ENCODE measurements at places on chromosomes 7 and 10.

DNA sequence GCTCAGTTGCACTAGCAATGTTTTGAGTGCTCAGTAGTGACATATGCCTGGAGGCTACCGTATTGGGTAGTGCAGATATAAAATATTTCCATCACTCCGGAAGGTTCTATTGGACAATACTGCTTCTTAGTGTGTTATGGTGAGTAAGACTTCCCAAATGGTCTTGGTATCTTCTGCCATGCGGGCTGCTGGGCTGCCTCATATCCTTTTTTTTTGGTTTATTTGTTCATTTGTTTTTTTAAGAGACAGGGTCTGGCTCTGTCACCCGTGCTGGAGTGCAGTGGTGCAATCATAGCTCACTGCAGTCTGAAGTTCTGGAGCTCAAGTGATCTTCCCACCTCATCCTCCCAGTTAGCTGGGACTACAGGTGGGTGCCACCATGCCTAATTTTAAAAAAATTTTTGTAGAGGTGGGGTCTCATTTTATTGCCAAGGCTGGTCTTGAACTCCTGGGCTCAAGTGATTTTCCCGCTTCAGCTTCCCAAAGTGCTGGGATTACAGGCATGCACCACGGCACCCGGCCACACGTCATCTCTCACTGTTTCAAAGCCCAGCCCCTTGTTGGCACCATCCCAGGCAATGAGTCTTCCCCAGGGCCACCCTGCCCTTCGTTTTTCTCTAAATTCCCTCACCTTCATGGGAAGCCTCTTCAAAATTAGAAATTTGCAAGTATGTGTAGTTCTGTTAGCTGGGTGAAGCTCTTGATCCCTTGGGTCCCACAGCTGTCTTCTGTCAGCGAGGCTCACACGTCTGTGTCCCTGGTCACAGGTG lies 111.0 kb upstream of the KLF14 start:
- DNase-seq: peak; percentile 59

DNA sequence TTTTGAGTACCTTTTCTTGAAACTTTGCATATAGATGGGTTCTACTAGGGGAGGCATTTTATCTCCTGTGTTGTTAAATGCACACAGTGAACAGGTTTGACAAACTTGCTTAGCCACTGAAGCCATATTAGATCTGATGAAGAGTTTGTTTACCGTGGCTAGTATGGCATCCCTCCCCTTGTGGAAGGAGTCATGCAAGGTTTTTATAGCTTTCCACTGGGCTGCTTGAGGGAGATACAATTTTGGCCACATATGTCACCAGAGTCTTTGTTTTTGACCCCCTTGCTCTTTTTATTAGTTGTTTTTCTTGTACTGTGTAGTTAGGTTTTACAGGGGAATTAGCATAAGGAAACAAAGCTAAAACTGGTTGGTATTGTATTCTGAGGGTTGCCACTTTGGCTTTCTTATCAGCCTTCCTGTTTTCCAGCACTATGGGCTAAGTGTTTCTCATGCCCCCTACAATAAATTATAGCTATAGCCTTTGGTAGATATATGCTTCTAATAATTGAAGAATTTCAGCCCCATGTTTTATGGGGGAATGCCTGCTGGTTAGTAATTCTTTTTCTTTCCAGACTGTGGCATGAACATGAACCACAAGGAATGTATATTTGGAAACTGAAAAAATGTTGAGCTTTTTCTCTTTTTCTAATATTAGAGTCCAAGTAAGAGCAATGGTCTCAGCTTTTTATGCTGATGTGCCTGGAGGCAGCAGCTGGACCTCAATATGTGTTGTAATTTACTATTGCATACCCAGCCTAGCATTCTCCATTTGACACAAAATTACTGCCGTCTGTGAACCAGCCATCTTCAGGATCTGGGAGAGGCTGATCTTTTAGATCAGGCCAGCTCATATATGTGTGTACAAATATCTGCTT lies 18.4 kb upstream of the STEAP2 start:
- DNase-seq: no peak

DNA sequence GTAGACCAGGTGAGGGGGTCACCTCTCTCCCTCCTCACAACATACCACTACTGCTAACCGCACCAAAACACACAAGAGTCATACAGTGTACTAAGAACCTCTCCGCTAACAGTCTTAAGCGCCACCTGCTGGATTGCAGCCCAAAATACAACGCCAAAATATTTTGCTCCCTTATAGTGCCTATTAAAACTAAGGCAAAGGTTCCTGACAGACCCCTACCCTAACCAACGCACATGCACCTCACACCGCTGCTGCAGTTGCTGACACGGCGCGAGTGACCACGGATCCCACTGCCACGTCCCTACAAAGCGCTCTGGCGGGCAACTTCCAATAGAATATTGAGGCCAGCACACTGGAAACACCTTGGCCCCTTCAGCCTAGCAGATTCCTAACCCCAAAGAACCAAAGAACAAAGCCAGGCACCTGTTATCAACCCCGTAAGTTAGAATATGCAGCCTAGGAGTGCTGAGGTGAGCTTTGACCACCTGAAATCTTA lies 563.6 kb upstream of the SEMA3D start:
- peak; percentile 71 for DNase-seq

DNA sequence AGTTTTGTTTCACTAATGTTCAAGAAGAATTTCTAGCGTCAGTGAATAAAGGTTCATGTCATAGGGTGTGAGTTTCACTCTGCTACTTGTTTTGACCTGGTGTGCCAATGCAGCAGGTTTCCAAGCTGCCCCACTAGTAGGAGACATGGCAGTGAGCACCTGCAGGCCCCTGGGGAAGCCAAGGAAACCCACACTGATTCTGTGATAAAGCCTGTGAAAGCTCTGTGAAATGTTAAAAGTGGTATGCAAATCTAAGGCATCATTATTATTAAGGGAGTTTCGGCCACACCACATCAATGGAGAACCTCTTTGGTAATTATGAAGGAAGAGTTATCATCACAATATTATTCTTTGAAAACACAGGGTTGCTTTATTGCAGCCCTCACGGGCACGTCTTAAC lies 46.4 kb downstream of the ABCB5 start:
- DNase-seq: no peak

DNA sequence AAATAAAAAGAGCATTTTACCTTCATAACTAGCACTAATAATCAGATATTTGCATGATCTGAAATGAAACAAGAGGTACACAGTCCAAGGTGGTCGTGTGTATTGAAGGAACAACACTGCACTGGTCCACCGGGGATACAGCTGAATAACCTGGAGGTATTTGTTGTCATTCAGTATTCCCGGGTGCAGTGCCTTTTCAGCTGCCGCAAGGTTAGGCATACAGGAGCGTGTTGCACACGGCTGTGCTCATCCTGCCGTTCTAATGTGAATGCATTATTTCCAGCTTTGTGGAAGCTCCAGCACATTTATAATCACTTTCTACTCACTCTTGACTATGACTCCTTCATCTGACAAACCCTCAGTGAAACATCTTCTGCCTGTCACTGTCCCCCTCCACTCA lies 377.8 kb downstream of the GFRA1 start:
- DNase-seq: no peak

- DNase-seq: no peak
These were observed 213.1 kb downstream of the FGFR2 start for GRCh38 chr10:121385136-121385535.

GRCh38 chr7:95925236-95925635 lies 152.9 kb downstream of the DYNC1I1 start:
- no peak for DNase-seq

GRCh38 chr10:34169131-34169530 lies 646.0 kb downstream of the PARD3 start:
- no peak for DNase-seq

- peak; percentile 49 for DNase-seq
These were observed 2.2 kb upstream of the HSPB1 start for GRCh38 chr7:76300166-76300731.

DNA sequence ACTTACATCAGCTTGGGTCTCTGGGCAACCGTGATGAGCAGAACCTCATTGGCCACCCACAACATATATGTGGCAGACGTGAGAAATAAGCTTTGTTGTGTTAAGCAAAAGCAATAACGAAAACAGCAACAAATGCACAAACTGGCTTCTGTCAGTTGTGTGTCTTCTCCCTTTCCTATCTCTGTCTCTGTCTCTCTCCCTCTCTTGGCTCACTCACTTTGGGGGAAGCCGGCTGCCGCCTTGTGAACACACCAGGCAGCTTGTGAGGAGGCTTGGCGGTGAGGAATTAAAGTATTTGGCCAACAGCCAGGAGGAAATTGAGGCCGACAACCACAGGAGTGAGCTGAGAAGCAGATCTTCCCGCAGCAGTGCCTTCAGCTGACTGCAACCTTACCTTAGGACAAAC lies 21.9 kb upstream of the CDCA7L start:
- DNase-seq: peak; percentile 72

DNA sequence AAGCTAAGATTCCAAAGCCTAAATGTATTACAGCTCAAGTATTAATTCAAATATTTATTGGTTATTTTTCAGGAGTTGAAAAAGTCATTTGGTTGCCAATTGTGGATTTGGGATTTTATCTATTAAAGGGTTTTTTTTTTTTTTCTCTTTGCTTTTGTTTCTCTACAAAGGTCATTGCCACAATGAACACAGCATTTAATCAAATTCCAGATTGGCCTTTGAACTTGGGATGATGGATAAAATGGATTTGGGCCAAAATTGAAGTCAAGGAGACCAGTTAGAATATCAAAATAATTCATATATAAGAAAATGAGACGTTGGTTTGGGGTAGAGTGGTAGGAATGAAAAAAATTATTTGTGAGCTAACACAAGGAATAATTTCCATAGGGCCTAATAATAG lies 9.6 kb downstream of the LIPN start:
- no peak for DNase-seq

DNA sequence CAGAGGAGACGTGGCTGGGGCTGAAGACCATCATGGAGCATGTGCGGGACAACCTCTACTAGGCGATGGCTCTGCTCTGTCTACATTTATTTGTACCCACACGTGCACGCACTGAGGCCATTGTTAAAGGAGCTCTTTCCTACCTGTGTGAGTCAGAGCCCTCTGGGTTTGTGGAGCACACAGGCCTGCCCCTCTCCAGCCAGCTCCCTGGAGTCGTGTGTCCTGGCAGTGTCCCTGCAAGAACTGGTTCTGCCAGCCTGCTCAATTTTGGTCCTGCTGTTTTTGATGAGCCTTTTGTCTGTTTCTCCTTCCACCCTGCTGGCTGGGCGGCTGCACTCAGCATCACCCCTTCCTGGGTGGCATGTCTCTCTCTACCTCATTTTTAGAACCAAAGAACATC lies 22.0 kb upstream of the CPA5 start:
- no peak for DNase-seq

- DNase-seq: no peak
These were observed 4.1 kb downstream of the BLNK start for GRCh38 chr10:96267234-96267705.
